ENCODE measurements at places on chromosomes 7 and 10.
A peak's percentile ranks its signal among the peaks of the same experiment; 100 is the strongest.

DNA sequence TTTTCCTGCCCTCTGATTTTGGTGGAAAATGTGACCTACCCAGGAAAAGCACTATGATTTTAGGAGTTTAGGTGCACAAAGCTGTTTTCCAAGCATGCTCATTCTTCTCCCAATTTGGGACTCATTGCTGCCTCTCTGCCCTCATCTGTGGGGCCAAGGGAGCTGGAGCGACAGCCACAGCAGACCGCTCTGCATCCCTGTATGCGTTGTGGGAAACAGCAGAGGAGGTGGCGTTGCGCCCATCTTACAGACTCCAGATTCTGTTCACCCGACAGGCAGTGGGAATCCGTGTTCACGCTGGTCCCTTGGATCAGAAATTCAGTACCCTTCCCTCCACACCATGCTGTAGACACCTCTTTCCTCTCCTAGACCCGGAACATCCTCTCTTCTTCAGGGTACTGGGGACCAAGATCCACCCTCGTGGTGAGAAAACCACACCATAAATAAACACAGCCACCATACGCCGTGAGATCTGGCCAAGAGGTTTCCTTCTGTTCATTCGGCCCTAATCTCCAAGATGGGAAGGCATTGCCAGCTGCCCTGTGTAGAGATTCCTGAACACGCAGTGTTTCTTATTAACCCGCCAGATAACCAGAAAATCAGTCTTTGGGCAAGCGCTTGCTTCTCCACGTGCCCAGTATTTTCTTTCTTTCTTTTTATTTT lies 87.9 kb downstream of the CUX1 start:
- no peak for DNase-seq

- no peak for DNase-seq
Observed at GRCh38 chr7:91128683-91129348, 135.4 kb upstream of the FZD1 start.

DNA sequence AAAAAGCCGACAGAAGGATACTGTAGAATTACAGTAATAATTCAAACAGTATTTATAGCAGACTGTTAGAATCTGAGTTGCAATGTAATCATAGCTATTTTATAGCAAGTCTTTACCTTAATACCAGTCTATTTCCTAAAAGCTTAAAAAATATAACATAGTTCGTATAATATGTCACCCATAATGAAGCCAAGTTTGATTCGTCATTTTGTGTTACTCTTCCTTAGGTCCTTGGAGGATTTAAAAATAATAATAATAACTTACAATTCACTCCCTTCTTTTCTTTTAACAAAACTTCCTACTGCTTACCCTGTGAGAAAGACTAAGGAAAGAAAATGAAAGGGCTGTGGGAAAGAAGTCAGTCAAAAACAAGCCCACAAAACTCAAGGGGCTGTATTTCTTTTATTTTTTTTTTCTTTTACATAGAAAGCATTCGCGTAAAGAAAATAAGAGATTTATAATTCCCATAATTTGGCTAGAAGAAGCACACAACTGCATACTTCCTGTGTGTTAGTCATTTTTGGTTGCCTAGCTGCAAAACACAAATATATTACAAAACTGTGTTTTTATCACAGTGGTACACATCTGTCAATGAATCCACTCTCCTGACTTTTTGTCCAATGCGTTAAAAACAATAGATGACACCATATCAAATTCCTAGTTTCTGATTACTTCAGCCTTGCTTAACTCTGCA lies 187.2 kb upstream of the CELF2 start:
- DNase-seq = no peak

GRCh38 chr7:82705517-82706260 lies 262.1 kb upstream of the CACNA2D1 start:
- no peak for DNase-seq

- no peak for DNase-seq
Observed at GRCh38 chr7:2523941-2524807, 4.6 kb downstream of the LFNG start.

DNA sequence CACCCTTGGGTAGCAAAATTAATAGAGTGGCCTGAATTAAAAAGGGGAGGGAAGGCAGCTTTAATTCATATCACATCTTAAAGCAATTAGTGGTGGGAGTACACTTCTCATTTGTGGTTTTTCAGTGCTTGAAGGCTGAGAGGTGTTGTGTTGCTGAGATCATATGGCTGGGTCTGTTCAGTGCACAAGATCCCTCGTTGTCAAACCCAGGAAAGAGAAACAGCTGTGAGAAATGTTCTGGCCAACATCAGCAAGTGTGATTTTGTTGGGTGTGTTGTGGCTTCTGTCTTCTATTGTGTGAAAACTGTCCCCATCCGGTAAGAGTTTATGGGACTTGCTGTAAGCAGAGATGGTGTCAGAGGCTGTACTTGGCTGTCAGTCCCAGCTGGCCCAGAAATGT lies 197.9 kb upstream of the BMPER start:
- no peak for DNase-seq

- no peak for DNase-seq
Observed at GRCh38 chr10:77841711-77842375, 84.7 kb downstream of the DLG5 start.

- peak; percentile 57 for DNase-seq
Observed at GRCh38 chr10:84267503-84268126, 22.8 kb downstream of the RGR start.

DNA sequence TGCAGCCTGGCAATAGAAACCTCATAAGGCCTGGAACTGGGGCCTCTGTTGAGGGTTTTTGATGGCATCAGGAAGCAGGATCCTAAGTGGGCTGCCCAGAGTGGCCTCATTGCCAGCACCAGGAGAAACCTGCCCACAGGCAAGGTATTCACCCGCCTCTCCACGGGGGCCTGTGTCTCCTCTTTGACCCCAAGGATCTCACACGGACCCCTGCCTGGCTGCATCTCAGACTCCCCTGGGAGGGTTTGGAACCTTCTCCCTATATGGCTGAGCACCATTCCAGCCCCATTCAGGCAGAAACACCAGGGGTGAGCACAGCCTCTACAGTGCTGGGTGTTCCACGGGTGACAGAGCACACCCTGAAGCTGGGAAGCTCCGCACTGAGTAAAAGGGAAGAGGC lies 14.6 kb upstream of the C10orf71 start:
- no peak for DNase-seq

- no peak for DNase-seq
Observed at GRCh38 chr10:109966961-109967738, 40.6 kb upstream of the ADD3 start.

- DNase-seq = no peak
Observed at GRCh38 chr10:26448292-26448691, 10.2 kb downstream of the APBB1IP start.

- DNase-seq = no peak
Observed at GRCh38 chr7:111025006-111025405, 65.9 kb upstream of the LRRN3 start.

GRCh38 chr7:143487061-143487460 lies 9.4 kb downstream of the TAS2R41 start:
- no peak for DNase-seq

GRCh38 chr7:130481898-130482297 lies 10.0 kb upstream of the MEST start:
- no peak for DNase-seq

DNA sequence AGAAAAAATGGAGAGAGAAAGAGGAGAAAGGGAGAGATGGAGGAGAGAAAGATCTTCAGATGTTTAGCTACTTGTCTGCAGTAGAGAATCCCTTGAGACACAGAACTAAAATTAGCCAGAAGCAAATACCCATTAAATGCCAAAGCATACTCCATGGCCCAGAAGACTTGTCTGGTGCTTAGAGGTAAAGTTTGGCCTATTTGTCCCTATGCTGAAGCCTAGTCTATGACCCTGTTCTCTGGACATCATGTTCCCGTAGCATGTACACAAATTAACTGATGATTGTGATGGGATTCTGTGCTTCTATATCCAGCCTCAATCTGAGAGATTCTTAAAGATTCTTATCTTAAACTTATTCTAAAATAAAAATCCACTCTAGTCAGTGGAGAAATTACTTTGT lies 85.8 kb downstream of the NAMPT start:
- DNase-seq = no peak

DNA sequence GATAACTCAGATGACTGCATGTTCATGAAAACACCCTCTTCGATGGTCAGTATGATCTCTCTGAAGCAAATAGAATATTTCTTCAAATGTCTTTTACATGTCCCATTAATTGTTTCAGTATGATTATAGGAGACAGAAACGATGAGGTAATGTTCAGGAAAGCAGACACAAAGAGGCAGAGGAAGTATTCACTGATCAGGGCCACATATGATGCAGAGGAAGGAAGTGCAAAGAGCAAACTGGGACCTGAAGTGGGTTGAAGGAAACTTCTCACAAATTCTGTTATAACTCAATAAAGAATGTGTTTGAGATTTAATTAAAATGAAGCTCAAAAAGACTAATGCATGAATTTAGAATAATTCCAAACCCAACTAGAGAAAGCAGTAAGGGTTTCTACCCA lies 70.5 kb downstream of the TES start:
- no peak for DNase-seq

- no peak for DNase-seq
Observed at GRCh38 chr7:16347827-16348192, 73.5 kb downstream of the CRPPA start.

- DNase-seq = no peak
Observed at GRCh38 chr10:99698504-99699080, 33.3 kb downstream of the COX15 start.

DNA sequence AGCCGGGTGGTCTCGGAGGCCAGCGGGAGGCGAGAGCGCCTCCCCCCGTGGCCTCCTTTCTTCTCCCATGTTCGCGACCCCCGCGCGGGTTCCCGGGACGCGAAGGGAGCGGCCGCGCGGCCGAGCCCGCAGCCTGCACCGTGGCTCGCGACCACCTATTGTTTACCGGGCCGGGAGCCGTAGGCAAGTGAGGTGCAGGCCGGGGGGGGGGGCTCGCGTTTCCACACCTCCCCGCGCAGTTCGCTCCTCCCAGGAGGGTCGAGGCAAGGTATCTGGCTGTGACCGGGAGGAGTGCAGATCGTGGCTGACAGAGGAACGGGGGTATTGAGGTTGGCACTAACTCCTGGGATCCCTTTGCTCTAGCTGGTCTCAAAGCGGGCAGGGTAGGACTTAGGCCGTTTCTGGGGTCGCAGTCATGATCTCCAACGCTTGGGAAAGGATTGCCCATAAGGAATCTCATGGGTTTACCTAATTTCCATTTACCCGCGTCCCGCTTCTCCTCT lies 734 bp downstream of the PTPN12 start:
- DNase-seq = peak; percentile 13

DNA sequence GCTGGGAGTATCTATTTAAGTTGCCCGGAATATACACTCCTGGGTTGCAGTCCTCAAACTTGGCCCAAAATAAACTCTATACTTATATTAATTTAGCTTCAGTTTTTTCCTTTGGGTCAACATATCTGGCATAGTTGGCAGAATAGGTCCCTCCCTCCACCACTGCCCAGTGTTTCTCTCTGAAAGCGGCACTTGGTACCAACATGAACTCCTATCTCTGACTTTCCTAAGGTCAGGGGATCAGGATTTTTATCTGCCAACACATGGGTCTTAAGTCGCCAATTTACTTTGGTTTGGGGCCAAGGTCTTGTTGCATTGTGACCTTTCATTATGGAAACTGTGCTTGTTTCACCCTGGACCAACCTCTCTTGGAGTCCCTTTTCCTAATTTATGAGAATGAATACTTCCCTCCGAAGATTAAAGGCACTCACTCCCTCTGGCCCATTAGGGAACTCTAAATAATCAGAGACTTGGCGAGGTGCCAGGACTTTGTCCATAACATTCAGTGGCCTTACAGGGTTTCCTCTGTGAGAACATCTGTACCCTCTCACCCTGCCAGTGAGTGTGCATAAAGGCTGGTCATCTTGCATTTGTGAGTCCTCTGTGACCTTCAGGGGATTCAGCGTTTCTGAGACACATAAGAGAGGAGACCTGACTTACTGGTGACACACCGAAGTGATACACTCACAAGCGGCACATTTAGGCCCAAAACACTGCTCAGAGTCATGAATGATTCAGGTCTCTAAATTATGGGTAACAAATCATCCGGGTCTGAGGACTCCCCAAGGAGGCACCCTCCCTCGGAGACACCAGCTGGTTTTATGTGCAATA lies 19.7 kb upstream of the FKBP9 start:
- DNase-seq = no peak

DNA sequence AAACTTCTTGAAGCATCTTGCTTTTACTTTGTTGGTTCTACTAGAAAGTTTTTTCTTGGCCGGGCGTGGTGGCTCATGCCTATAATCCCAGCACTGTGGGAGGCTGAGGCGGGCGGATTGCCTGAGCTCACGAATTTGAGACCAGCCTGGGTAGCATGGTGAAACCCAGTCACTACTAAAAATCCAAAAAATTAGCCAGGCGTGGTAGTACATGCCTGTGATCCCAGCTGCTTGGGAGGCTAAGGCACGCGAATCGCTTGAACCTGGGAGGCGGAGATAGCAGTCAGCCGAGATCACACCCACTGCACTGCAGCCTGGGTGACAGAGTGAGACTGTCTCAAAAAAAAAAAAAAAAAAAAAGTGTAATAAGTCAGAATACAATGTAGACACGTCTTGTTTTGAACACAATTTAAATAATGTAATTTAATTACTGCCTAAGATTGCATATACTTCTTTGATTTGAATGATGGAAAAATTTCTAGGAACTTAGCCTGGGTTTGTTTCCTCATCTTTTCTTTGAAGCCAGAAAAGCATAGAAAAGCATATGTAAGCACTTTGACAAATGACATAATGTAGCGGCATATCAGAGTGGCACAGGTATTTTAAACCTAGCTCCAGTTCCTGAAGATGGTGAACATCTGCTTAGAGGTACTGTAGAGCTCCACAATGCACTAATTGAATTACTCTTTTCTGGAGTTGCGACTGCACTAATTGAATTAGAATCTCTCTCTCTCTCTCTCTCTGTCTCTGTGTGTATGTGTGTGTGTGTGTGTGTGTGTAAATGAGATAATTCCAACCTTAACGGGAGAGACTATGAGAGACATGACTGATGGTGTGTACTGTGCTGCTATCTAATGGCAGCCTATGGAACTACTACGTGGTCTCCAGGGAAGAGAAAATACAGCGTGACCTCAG lies 87.8 kb downstream of the BTRC start:
- DNase-seq = no peak

DNA sequence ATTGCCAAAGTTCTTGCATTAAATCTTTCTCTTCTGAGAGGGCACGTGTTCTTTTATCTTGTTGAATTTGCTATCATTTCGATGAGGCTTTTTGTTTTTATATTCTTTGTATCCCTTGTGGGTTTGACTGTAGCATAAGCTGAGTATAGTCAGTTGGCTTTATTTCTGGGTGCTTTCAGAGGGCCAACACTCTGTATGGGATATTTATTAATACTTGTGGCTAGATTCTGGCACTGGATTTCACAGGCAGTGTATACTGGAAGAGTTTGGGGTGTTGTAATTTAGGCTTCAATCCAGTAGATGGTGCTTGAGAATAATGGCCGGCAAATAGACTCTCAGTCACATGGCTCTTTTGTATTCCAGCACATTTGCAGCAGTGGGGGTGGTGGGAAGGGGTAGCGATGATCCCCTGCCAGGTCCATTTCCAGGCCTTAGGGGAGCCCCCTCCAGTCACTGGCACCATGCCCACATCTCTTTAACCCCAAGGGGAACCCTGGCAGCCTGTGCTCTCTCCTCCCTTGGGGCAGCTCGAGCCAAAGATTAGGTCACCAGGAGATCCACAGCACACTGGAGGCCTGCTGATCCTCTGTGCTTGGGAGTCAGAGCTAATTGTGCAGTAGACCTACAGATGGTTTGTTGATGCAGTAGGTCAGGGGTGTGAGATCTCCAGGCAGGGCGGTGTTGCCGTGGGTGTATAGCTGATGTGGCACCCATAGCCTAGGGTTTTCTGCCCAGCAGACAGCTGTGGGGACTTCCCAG lies 81.8 kb downstream of the PTPN20 start:
- DNase-seq = no peak

GRCh38 chr7:157566631-157567006 lies 229.8 kb downstream of the DNAJB6 start:
- no peak for DNase-seq
